ENCODE measurements at places on chromosomes 12 and 14.

DNA sequence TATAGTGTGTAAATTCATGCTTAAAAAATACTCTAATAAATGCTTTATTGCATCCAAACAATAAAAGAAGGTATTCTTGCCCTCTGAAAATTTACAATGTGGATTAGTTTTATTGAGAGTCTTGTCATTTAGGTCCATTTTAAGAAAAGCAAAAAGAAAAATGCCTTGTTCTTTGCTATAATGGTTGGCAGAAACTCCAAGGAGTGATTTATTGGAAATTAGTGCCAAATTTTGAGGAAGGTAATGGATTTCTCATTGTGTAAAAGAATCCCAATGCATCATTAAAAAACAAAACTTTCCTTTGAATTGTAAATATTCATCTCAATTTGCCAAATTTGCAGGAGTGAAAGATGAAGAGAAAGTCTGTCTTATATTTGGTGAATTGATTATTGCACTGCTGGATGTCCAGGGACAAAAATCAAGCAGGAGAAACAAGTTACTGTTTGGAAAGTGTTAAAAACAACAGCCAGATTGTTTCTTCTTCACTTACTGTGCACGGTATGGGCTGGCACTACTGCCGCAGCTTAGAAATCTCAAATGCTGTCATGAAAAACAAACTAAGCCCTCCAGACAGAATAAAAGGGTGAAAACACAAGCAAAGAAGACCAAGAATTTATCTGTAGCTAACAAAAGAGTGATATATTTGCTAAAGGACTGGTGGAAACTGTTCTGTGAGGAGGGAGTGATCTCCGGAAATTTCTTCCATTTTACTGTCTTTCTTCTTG lies 511.7 kb downstream of the TMTC2 start:
- DNase-seq, result no peak

DNA sequence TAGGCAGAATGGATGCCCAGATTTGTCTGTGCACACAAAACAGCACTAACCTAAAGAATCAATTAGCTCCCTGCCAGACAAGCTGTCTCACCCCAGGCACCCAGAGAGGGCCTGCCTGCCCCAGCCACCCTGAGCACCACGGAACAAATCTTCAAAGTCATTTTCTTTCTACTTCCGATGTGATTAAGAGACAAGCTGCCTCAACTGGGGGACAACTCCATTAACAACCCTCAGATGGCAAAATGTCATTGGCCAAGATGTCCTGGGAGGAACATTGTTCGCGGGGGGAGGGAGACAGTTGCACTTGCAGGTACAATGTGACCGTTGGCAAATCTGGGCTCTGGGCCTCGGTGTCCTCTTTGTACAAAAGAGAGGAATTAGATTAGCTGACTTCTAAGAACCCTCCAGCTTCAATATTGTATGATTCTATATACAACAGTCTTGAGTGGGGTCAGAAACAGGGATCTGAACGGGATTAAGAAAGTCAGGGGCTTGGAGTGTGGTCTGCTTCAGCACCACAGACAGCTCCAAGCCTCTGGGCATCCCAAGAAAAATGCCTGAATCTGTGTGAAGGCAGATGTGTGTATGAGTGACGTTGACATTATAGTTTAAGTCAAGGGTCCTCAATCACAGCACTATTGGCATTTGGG lies 42.8 kb upstream of the CMKLR1 start:
- DNase-seq, result no peak

GRCh38 chr14:68781161-68782021 lies 11.5 kb downstream of the ZFP36L1 start:
- no peak for DNase-seq

DNA sequence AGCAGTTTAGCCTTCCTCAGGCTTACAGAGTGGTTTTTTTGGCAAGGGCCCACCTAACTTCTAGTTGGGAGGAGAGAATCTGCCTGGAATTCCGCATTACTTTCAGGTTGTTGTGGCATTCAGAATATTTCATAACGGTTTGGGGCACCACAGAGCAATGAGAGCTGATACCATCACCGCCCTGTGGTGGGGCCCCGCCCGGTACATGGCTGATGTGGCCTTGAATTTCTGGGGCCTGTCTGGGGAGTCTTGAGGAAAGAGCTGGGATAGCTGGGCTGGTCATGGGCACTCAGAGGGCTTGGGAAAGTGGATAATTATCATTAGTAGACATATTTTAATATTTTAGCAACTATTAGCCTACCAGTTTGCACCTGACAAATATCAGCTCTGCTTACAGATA lies 4.2 kb downstream of the TESPA1 start:
- no peak for DNase-seq

GRCh38 chr12:1644534-1645438 lies 15.8 kb downstream of the WNT5B start:
- peak; percentile 70 for DNase-seq

GRCh38 chr12:107397890-107398500 lies 287.6 kb upstream of the PWP1 start:
- no peak for DNase-seq

DNA sequence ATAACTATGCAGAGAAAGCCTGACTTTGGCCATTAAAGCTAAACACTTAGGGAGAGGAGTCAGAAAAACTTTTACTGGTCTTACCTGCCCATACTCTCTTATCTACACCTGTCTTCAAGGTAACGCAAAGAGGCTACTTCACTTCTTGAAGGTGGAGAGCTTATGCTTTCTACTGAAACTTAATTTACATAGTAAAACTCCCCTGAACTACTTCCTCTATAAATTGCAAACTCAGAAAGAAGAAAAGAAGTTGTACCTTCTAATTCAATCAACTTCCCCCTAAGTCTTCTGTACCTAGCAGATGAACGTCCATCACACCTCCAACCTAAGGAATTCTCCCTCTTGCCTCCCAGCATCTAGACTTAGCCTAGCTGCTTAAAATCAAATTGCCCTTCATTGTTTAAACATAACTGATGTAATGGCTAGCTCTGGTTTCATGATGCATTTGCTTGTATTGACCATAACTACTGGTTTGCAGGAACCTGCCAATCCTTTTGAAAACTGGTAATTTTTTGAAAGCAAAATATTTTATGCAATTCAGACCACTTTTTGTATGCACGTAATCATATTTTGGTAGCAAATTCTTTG lies 87.7 kb downstream of the STON2 start:
- DNase-seq, result no peak

DNA sequence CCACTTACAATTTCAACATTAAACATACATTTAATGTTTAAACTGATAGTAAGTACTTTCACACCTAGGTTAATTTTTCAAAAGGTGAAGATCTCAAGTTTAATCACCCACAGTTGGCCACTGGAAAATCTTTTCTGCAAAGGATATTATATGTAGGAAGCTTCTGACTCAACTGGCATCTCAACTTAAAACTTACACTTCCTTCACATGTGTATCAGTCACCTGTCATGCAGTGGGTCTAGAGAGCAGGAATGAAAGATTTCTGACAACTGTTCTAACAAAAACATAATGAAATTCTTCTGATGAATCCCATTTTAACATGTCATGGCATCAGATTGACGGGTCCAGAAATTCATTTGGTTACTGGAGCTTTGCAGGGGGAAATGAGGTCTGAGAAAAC lies 192.8 kb downstream of the KLHL28 start:
- DNase-seq, result no peak

DNA sequence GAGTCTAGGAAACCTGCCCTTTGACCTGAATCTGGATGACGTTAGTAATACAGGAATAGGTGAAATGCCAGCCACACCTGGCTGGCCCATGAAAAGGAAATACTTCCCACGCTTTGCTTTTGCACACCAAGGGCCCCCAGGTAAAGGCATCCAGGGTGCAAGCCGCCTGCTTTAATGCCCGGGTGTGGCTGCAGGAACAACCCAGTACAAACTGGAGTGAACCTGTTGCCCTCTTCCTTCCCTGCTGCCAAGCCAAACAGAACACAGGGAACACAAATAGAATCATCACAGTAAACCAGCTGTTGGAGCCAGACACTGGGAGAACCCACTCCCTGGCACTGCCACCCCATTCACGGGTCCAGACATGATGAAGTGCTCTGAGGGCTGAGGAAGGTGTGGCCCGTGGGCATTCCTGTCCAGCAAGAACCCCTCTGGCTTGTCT lies 24.2 kb upstream of the FOS start:
- no peak for DNase-seq

GRCh38 chr12:108773798-108774788 lies 42.8 kb upstream of the CORO1C start:
- no peak for DNase-seq

DNA sequence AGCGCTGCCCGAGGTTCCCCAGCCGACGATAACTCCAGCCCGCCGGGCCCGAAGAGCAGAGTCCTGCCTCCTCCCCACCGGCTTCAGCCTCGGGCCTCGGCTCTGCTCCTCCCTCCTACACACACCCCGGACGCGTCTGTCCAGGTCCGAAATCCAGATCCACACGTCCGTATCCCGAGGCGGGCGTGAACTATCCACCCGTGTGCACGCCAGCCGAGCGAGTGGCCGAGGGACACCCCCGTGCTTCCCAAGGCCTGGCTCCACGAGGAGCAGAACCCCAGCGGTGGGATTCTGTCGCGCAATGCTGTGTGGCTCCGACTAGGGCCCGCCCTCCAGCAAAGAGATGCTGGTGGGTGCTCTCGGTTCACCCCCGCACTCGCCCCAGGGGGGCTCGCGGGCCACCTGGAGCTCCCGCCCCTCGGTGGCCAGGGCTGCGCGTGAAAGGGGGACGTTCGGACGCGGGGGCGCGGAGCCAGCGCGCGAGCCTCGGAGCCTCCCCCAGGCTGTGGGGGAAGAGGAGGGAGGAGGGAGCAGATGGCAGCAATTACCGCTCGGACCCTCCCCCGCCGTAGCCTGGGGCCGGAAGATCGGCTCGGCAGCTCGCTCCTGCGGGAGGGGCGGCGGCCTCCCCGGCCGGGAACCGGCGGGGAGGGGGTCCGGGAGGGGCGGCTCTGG lies 18.9 kb upstream of the ANKRD33 start:
- no peak for DNase-seq

GRCh38 chr12:127342861-127343260 lies 924.1 kb upstream of the TMEM132C start:
- no peak for DNase-seq

DNA sequence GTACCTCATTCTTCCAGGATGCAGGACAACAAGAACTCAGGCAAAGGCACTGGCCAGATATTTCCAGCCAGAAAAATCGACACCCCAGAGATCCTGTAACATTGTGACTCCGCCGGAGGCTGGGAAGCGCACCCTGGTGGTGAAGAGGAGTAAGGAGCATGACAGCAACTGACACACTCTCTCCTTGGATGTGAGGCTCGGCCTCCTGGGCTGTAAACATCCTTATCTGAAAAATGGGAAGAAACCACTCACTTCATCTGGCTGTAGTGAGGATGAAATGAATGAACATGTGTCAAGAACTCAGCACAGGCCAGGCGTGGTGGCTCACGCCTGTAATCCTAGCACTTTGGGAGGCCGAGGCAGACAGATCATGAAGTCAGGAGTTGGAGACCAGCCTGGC lies 27.5 kb downstream of the TCHP start:
- DNase-seq, result peak; percentile 42

GRCh38 chr14:71466946-71467345 lies 465.3 kb upstream of the RGS6 start:
- no peak for DNase-seq

- DNase-seq, result no peak
These were observed 7.3 kb downstream of the HOXC5 start for GRCh38 chr12:54040148-54040494.

DNA sequence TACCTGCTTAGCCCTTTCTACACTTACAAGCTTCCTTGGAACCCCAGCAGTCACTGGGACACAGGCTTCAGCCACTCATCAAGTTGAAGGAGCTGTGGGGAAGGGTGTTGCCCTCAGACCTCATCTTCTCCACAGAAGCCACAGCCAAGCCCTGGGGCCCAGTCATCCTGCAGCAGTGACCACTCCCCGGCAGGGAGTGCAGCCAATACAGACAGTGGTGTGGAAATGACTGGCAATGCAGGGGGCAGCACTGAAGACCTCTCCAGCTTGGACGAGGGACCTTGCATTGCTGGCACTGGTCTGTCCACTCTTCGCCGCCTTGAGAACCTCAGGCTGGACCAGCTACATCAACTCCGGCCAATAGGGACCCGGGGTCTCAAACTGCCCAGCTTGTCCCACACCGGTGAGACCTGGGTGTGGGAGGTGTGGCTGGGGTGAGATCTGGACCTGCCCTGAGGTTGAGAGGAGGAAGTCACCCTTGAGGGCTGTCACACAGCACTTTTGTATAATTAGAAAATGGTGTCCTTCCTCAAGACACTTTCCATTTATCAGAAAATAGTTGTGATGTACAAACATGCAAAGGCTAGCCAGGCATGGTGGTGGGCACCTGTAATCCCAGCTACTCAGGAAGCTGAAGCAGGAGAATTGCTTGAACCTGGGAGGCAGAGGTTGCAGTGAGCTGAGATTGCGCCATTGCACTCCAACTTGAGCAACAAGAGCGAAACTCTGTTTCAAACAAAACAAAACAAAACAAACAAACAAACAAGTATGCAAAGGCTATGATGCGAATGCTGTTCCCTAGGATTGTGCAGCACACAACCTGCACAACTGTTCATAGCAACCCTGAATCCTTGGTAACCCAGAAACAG lies 9.9 kb downstream of the GLI1 start:
- DNase-seq, result no peak

DNA sequence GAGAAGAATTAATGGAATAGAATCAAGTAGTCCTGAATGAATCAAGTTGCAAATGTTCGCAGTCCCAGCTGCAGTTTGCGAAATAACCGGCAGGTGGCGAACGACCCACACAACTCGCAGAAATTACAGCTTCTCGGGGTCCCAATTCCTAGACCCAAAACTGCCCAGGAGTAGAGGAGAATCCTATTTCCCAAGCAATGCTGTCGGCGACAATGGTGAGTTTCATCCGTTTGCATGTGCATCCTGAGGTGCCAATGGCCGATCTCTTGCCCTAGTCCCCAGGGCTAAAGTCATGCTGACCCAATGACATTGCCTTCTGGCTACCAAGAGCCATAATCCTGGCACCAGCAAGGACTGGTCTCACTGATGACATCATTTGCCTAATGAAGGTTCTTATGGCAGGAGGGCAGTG lies 8.5 kb upstream of the ASCL1 start:
- peak; percentile 61 for DNase-seq

DNA sequence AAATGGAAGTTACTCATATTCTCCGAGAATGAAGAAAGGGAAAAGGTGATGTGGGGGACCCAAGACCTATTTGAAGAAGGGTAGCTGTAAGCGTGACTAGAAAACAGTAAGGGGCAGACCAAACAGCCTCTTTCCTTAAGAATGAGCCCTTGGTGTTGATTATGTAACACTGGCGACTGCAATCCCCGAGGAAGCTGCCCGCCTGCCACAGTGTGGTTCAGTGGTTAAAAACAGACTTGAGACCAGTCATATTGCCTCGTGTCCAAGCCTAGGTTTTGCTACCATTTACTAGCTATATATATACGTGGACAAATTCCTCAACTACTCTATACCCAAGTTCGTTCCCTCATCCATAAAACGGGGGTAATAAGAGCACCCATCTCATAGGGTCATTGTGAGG lies 49.1 kb downstream of the SSPN start:
- no peak for DNase-seq

GRCh38 chr12:118016424-118017264 lies at the start of gene RFC5:
TSS of gene RFC5 (plus strand) at chr12:118016703. CDS start at chr12:118016828, 125 bp downstream.
- peak; percentile 99 for DNase-seq
